ENCODE measurements at places on chromosomes 4 and X.

DNA sequence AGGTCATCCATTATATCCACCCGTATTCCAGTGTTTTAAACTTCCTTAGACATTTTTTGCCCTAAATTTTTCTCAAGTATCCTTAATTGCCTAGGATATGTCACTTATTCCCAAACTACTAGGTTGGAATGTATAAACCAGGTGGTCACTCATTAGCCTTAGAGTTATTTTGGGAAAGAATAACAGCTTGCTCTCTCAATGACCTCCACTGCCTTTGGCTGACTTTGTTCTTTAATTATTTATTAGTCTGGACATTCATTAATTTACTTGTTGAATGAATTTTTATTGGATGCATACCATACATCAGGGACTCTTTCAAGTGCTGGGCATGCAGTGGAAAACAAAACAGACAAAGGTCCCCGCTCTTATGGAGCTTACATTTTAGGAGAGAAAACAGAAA is 609.3 kb upstream of the IGFBP7 start:
- DNase-seq = no peak

DNA sequence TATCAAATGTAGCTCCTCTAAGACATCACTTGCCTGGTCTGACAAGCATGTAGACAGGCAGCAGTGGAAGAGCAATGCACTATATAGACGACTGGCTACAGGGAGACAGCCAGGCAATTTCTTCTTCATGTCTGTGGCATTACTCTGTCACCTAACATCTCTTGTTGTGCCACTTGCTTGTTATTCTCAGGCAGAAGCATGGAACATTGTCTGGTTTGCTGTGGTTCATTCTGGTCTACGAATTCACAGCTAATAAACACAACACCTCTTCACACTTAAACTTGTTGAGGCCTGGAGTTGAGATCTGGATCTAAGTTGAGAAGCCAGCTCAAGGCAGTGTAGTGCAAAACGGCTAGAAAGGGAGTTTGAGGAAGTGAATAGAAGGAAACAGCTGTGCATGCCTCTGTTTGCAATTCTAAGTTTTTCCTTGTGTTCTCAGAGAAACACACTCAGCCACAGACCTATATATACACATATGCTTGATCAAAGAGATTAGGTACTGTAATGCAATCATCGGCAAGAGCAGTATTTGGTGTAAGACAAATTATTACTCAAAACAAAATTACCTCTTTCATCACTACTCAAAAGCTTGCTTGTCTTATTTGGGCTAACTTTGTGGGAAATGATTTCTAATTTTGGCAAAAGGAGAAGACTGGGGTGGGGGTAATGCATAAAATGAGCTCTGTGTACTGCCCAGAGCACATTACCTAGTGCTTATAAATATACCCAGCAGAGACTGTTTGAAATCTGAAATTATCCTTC is 243.8 kb downstream of the PPP3CA start:
- no peak for DNase-seq

- DNase-seq = no peak
These were observed 13.7 kb downstream of the IRF2 start for GRCh38 chr4:184460499-184461285.

DNA sequence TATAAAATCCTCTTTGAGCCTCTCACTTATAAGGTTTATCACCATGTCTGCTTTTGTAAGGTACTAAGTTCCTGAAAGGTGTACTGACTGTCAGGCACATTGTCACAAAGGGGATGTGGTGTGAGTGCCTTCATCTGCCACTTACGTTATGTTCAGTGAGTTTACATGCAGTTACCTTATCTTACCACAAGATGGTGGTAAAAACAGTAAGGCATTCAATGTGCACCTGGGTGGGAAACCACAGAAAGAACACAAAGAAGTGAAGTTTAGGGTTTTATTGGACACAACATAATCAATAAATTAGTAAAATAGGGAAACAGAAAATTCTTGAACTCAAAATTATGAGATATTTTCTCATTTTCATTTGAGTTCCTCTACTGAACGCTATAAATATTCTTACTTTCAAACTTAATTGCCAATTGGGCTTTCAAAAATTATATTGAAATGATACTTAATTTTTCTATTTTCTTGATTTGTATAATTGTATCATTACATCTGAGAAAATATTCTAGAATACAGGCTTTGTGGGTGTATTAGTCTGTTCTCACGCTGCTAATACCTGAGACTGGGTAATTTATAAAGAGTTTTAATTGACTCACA is 650.8 kb downstream of the PCDH7 start:
- DNase-seq = peak; percentile 22

DNA sequence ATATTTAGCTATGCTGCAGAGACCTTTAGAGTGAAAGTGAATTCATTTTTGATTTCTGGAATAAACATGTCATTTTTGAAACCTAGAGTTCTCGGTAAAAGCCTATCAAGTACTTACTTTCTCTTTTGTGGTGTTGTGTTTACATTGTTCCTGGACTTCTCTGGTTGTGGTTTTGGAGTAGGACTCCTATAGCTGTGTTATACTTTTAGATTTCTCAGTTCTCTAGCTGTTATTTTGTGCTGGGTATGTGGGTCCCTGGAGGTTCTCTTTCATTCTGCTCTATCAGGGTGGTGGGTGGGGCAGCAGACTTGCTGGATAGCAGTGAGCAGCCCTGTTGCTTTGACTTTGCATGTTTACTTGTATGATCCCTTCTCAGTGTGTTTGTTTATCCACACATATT is 25.6 kb upstream of the MSMO1 start:
- DNase-seq = no peak

- no peak for DNase-seq
These were observed 350.6 kb downstream of the CHIC1 start for GRCh38 chrX:73913580-73913979.

- DNase-seq = no peak
These were observed 282.4 kb downstream of the ANK2 start for GRCh38 chr4:113331811-113332210.

- DNase-seq = no peak
These were observed 43.2 kb upstream of the TMSB15B start for GRCh38 chrX:103919270-103919637.

DNA sequence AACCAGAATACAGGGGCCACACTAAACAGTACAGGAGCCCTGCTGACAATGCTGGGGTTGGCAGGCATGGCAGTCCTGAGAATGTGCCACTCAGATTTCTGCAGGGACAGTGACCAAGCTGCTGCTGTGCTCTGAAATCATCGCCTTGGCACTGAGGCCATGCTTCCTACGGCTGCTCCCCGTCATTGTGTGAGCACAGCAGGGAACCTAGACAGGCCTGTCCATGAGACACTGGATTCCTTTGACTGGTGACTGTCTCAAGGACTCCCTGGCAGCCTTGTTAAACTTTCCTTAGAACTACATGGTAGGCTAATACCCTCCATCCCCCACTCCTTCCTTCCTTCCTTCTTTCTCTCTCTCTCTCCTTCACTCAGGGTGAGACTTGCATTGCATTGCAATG is 111.4 kb downstream of the LUZP4 start:
- no peak for DNase-seq

GRCh38 chr4:34422472-34423175 is 1821.7 kb downstream of the ARAP2 start:
- no peak for DNase-seq

DNA sequence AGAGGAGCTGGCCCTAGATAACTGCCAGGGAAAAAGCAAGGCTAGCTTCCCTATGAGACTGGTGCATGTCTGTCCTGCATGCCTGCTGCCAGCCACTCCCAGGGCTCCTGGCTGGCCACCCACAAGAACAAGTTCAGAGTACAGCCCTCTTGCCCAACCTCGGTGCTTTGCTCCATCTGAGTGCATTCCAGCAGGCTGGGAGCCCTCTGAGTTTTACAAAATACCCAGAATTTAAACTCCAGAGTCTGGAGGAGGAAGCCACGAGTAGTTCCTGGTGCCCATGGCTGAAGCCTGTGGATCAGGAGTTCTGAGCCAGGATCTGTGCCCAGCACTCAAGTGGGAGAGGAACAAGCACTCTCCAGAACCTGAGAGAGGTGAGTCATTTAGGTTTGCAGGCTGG is 111.6 kb downstream of the MAGEE2 start:
- no peak for DNase-seq

GRCh38 chr4:26736621-26737020 is 124.0 kb upstream of the STIM2 start:
- DNase-seq = no peak

DNA sequence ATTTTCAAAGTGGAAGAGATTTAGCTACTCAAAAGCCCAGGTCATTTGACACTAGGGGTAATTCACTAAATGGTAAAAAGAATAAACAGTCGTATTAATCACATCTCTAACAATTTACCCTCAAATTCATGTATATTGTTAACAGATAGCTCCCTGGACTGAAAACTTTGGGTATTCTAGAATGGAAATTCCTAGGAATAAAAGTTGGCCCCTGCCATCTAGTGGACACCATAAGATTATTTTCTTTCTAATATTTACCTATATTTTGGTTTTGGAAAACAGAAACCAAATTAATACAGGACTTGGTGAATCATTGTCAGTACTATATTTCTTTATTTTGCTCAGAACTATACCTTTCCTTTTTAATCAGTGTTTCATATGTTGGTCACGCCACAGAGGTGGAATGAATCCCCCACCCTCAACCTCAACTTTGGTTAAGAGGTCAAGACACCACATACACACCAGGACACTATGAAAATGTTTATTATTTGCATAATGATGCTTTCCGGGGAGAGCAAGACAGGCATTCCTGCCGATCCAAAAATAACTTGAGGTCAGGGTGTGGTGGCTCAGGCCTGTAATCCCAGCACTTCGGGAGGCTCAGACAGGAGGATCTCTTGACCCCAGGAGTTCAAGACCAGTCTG is 96.2 kb upstream of the APOOL start:
- no peak for DNase-seq

- DNase-seq = no peak
These were observed 277.4 kb upstream of the GRIA3 start for GRCh38 chrX:122906726-122907125.

GRCh38 chr4:181261279-181261678 is 981.9 kb upstream of the TENM3 start:
- no peak for DNase-seq

GRCh38 chr4:37995981-37996775 is 36.0 kb downstream of the PTTG2 start:
- DNase-seq = no peak

GRCh38 chr4:3374667-3375066 is 67.1 kb upstream of the HGFAC start:
- no peak for DNase-seq

DNA sequence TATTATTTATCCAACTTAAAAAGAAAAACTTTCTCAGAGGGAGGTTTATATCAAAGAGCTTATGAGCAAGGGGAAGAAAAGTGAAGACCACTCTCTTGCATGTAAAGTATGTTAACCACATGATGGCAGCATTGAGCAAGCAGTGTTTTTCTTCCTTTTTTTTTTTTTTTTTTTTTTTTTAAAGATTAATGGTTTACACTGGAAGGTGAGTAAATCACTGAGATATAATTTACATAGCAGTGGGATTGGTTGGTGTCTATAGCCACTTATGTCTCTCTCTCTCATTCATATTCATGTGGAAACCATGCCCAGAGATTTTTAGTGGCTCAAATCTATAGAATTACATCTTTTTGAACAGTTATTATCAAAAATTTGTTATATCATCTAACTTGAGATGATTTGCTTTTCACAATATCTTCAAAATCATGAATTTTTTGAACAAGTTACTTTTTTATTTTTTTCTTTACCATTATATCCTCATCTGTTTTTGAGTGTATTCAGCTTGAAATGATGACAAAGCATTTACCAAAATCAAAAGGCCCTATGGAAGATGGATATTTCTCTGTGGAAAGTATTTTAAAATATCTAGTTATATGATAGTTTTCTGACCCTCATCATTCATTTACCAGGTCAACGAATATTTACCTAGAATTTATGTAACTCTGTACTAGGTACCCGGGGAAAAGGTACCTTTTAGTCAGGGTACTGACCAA is 31.6 kb downstream of the MTHFD2L start:
- no peak for DNase-seq

Data from CD4-positive, alpha-beta T cell treated with Interferon alpha-2 for 1 hour (primary cell).